Pancreas (tissue), 10 donors: ENCODE measurements at places on chromosomes 1 and 21. TPM values are rescaled to one million over a fixed set of nuclear protein-coding genes. Genes with fewer than 3 reads are reported as not detected.

DNA sequence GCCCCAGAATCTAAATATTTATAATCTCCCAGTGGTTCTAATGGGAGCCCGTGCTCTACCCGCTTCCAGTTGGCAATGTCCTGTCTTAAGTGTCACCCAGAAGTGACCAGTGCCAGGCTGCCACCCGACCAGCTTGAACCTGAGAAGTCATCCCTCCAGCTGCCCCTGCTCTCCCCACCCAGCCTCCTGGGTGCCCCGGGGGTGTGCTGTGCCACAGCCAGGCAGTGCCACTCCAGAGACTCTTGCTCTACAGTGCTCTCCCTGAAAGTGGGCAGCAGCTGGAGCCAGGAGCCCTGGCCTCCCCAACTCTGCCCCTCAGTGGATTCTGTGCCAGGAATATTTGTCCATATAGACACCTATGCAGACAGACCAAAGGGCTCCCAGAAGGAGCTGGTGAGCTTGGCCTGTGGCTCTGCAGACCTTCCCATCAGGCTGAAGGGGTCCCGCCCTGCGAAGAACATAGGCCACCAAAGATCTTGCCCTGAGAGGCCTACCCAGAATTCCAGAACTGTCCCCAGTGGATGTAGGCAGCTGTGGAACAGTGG lies 9.0 kb upstream of the EPS8L3 start:
- no peak for DNase-seq

C1QTNF12 gene
- 1.0 TPM for total RNA-seq

KMO gene
- total RNA-seq = 0.09 TPM

GRCh38 chr1:31155216-31155806 lies 84.4 kb downstream of the NKAIN1 start:
- DNase-seq = peak; percentile 81

DNA sequence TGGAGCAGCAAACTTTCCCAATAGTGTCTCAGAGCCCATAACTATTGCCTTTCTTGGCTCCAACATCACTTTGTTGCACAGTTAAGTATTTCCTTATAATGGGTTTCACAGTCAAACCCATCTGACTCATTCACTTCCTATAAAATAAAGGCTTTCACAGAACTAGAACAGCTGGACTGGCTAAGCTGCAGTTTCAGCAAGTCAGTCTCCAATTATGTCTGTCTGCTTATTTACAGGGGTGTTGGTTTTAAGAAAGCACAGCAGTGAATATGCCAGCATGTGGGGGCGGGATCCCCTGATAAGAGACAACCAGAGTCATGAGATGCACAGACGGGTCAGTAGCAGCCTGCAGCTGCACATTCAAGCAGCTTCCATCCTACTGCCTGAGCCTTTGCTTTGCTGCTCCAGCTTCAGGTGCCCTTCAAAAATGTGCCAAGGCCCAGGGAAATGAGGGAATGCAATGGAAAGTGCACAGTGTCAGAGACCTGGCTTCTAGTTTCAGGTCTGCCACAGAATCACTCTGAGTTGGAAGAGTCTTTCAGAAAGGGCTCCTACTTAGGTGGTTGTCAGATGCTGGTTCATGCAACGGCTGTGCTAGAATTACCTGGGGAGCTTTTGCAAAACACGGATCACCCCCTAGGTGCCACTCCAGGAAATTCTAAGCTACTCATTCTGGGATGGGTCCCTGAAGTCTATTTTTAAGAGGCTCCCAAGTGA lies 24.8 kb downstream of the RNF19B start:
- no peak for DNase-seq

DIRAS3 gene
- total RNA-seq = 15.8 TPM

DNA sequence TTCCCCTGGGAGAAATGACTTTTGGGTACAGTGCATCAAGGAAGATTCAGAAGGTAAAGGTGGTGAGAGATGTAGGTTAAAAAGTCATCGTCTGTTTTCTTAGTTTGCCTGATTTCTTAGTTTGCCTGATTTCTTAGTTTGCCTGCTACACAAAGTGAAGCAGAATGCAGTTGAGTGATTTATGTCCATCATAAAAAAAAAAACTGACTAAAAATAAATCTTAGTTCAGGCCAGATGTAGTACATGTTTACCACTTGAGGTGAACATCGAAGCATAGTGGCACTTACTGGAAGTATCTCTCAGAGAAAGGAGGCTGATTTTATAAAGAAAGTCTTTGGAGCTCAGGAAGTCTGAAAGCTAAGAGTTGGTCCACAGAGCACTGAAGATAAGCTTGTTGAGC lies 79.5 kb downstream of the LRRC8D start:
- no peak for DNase-seq

DNA sequence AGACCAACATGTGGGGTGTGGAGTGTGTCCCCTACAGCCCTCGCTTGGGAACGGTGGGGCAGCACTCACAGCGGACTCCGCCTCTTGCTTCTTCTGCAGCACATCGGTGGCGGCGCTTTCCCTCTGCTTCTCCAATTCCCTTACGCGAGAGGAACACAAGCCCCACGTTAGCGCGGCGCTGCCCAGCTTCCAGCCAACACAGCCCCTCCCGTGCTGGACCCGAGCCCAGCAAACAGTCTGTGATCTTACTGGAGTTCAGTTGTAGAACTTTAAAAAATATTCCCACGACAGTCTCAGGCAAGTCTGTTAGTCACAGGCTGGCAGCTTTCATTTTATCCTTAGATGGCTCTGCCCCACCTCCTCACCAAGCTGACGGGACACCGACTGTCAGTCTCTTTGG lies 13.6 kb downstream of the THAP3 start:
- DNase-seq = peak; percentile 49

- no peak for DNase-seq
These were observed 40.2 kb upstream of the PARP1 start for GRCh38 chr1:226447932-226448665.

GRCh38 chr1:59520194-59520593 lies 223.3 kb downstream of the FGGY start:
- no peak for DNase-seq

ATP1A4 gene
- not detected for total RNA-seq

LRRN2 gene
- 0.51 TPM for total RNA-seq

DNA sequence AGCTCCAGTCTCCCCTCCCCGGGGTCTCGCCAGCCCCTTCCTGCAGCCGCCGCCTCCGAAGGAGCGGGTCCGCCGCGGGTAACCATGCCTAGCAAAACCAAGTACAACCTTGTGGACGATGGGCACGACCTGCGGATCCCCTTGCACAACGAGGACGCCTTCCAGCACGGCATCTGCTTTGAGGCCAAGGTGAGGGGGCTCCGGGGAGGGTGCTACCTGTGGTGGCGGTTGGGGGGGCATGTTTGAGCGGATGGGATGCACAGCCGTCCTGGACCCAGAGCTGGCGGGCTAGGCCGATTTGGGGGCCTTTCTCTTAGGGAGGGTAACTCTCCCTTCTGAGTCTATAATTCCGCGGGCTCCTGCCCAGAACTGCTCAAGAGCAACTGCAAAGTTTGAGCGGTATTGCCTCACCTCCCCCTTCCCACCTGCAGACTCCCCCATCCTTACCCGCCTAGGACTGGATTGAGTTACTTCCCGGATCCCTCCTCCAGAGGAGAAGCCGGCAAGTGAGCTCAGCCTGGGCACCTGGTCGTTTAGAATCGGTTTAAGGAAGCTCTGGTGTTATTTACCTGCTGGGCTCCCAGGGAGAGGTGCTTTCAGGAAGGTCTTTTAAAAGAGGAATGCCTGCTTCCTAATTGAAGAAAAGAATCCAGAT lies 730 bp downstream of the NOS1AP start:
- peak; percentile 40 for DNase-seq

GRCh38 chr21:43926196-43926595 lies 61.2 kb downstream of the AGPAT3 start:
- DNase-seq = no peak

CNKSR1 gene
- 11.3 TPM for total RNA-seq

DNA sequence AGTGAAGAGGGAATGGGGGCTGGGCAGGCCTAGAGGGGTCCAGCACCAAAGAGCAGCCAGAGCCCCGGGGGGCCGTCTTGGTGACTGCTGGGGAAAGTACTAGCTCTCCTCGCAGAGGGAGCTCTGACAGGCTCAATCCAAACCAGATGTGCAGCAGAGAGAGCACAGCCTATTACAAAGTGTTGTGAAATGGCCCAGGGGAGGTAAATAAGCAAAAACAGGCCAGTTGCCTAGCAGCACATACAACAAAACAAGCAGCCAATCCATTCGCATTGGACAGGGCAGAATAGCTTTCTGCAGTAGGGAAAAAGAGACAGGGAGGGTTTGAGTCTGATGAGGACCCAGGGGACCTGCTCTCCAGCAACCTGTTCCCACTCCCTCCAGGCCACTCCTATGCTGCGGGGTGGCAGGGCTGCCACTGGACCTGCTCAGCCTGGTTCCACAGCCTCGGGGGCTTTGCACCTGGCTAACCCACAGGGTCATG lies 239.6 kb upstream of the FGGY start:
- peak; percentile 78 for DNase-seq
